ELR (cell line): ENCODE measurements at places on chromosomes 6 and 20.

DNA sequence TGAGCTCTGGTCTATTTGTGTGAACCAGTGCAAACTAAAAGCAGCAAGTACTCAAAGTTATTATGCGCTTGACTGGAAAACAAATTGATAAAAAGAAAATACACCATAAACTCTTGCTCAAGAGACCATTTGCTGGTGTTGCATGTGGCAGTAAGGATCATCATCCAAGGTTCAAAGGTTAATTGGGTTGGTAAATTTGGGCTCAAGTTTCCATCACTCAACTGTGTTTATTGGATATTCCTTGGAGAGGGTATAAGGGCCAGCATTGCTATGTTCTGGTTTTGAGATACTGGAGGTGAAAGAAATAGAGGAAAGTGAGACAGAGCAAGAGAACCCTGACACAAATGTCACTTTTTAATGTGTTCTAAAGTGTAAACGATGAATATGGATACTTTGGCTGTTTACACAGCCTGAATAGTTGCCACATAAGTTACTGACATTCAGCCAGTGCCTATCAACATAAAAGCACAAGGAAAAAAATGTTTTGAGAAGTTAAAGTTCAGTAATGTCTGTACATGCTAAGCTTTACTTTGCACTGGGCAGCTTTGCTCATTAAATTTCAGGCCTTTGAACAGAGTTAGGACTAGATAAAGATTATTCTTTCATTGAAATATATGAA is 736.1 kb downstream of the HDGFL1 start:
- DNase-seq, result no peak

GRCh38 chr20:4476903-4477500 is 244.7 kb upstream of the PRND start:
- DNase-seq, result no peak

GRCh38 chr6:39841923-39842322 is 49.7 kb downstream of the DAAM2 start:
- DNase-seq, result no peak

DNA sequence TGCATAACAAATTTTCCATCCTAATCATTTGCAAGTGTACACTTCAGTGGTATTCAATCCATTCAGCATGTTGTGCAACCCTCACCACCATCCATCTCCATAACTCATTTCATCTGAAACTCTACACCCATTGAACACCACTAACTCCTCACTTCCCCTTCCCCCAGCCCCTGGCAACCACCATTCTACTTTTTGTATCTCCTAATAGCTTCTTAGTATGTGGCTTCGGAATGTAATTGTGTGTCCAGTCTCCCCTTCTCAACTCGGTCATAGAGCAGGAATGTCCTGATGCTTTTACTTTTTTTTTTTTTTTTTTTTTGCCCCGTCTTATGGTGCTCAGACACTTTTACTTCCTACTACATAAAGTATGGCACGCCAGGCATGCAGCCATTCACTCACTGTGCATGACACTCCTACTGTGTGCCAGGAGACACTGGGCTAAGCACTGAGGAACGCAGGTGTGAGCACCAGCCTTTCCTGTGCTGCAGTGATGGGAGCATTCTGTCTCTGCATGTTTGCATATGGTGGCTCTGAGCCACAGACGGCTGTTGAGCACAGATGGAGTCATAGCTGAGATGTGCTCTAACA is 15.3 kb downstream of the HCK start:
- DNase-seq, result peak; percentile 84

DNA sequence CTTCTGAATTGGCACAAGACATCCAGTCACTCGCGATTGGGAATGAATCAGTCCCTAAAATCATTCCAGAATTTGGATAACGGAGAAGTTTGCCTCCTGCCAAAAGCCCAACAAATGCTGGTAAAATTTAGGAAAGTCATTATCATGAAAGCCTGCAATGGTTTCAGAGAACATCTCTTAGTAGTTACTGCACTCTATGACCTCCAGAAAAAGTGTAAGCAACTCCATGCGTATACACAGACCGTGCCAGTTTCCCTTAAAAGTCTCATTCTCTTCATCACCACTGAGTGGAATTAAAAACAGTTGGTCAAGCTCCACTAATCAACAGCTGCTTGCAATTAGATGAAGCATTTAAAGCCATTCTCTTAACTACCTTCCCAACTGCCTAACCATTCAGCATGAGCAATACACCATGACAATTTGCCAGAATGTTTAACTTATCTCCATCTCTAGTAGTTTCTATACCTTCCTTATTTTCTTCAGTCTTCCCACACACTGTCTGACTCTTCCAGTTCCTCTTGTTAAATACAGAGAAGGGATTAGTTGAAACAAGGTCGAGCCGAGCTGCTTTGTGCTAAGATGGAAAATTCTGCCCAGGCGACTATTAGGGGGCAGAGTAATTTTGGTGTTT is 183.6 kb upstream of the PRDM1 start:
- DNase-seq, result no peak

DNA sequence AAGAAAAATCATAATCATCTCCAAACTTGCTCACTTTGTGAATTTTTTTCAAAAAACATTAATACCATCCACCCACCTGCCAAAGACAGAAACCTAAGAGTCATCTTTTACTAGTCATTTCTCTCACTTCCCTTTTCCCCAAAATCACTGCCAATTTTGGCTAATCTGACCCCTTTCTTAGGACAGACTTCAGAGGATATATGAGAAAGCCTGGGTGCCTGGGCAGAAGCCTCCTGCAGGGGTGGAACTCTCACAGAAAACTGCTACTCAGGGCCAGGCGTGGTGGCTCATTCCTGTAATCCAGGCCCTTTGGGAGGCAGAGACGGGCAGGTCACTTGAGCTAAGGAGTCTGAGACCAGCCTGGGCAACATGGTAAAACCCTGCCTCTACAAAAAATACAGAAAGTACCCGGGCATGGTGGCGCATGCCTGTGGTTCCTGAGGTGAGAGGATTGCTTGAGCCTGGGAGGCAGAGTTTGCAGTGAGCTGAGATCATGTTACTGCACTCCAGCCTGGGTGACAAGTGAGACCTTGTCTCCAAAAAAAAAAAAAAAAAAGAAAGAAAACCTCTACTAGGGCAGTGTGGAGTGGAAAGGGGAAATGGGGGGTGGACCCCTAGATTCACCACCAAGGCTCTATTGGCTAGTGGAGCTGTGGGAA is 3.8 kb downstream of the DEK start:
- peak; percentile 64 for DNase-seq

GRCh38 chr6:135383301-135383700 is 114.2 kb downstream of the AHI1 start:
- peak; percentile 16 for DNase-seq
